ENCODE measurements at places on chromosomes 7 and 10.

DNA sequence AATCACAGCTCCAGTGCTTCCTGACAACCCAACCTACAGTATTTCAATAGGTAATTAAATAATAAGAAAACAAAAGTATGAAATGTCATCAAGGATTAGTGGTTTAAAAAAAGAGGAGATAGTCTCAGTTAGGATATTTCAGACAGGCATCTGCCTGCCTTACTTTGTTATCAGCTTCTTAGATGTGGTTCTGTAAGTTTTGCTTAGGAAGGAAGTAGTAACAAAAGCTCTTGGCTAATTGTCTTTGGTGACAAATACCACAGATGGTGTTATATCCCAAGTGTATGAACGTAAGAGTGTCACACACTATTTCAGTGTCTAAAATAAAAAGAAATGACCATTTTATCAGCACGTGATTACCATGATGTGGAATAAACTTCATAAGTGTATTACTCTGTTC is 9.8 kb upstream of the ACTA2 start:
- no peak for DNase-seq

DNA sequence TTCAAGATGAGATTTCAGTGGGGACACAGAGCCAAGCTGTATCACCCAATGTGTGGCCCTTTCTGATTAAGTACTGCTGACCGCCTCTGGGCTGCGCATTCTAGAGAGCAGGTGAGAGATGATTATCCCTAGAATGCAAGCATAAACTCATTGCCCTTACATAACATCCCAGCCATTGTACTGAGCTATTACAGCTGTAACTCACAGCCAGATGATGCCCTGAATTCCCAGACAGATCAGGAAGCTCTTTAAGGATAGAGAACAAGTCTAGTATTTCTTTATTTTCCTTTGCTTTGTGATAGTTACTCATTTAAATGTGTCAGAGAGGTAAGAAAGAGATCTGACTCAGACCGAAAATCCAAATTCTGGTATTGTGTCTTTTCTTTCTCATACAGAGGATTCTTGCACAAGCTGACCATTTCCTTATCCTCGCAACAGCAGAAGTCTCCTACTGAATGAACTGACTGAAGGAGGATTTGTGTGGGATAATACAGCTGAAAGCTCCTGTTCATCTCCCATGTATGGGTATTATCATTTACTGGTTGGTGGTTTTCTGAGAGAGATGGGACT is 58.4 kb downstream of the ZNF22 start:
- no peak for DNase-seq

GRCh38 chr10:118844731-118845521 is 90.2 kb upstream of the CACUL1 start:
- DNase-seq: no peak

DNA sequence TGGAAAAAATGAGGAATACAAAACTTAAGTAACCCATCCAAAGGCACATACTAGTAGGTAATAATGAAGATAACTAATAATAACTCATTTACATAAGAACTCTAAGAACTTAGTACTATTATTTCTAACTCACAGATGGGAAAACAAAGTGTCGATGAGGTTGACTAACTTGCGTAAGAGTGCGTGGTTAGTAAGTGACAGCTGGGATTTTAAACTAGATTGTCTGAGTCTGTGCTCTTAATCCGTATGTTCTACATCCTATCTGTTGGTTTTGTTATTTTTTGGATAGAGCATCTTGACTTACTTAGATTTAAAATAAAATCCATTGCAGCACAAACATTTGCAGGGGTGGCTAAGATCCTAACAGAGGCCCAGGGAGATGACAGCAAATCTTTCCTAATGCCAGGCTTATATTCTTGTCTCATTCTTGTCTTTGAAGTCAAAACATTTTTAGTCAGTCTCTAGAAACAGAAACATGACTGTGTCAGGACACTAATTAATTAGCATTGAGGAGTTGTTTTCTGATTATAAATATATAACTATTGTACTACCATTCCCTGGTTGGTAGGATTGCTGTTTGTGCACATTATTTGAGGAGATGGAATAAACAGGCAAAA is 11.7 kb downstream of the RPA3 start:
- DNase-seq: no peak

DNA sequence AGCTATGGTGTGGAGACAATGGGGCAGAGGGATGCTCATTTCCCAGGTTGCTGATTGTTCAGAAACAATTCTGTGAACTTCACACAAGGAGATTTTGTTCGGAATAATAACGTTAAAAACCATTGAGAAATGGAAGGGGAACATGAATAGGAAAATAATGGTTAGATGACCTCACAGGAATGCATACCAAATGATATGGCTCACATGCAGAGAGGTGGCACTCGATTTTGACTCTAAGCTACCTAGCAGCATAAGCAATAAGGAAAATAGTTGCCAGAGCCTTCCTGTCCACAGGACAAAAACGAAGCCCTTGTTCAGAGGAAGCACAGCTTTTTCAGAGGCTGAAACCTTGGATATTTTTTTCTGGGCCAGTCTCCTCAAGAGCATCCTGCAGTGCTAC is 293.1 kb downstream of the ZEB1 start:
- no peak for DNase-seq

- no peak for DNase-seq
These were observed 115.9 kb downstream of the GPR85 start for GRCh38 chr7:112970771-112971170.
